ENCODE measurements at places on chromosomes 2 and 18. TPM values are rescaled to one million over a fixed set of nuclear protein-coding genes. Genes with fewer than 3 reads are reported as not detected.

The RIT2 gene
- not detected for total RNA-seq

The GULP1 gene
- total RNA-seq: 56.6 TPM

The C2orf78 gene
- not detected for total RNA-seq

The SPP2 gene
- not detected for total RNA-seq

The TTC39C gene
- total RNA-seq: 33.3 TPM

The LOXHD1 gene
- total RNA-seq: not detected

The FOXD4L1 gene
- total RNA-seq: 0.17 TPM

The CHST10 gene
- total RNA-seq: 5.2 TPM

The REG3A gene
- total RNA-seq: not detected

The GCKR gene
- total RNA-seq: 0.17 TPM

The TUBB8B gene
- not detected for total RNA-seq

The RBBP8 gene
- total RNA-seq: 27.9 TPM

The NTSR2 gene
- not detected for total RNA-seq

The SLC4A3 gene
- total RNA-seq: 1.2 TPM

Measured in smooth muscle cell of trachea (primary cell).